ENCODE measurements at places on chromosomes 13 and 19. TPM values are rescaled to one million over a fixed set of nuclear protein-coding genes. Genes with fewer than 3 reads are reported as not detected.

GPR108 gene
- 59.9 TPM for total RNA-seq

CYP4F8 gene
- total RNA-seq, result not detected

SIGLEC5 gene
- total RNA-seq, result 0.12 TPM

ZNF610 gene
- 0.64 TPM for total RNA-seq

TPRX2 gene
- not detected for total RNA-seq

ZNF837 gene
- total RNA-seq, result 1.9 TPM

- no peak for DNase-seq
Observed at GRCh38 chr13:96844195-96844594, 150.1 kb downstream of the OXGR1 start.

DNA sequence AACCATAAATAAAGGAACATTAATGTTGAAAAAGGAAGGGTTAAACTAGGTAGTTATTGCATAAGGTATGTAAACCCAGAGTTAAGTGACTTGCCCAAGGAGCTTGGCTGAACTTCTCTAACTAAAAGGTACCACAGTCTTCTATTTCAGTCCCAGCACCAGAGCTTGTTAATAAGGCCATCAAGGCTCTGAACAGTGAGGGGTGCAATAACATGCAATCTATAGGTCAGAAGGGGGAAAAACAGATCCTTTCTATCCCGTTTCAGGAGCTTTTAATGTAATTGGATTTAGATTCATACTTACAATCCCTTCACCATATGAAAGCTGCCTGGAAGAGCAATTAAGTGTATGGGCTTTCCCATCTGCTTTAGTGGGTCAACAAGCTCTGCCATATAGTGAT, 441.5 kb upstream of the SPRY2 start:
- no peak for DNase-seq

DNA sequence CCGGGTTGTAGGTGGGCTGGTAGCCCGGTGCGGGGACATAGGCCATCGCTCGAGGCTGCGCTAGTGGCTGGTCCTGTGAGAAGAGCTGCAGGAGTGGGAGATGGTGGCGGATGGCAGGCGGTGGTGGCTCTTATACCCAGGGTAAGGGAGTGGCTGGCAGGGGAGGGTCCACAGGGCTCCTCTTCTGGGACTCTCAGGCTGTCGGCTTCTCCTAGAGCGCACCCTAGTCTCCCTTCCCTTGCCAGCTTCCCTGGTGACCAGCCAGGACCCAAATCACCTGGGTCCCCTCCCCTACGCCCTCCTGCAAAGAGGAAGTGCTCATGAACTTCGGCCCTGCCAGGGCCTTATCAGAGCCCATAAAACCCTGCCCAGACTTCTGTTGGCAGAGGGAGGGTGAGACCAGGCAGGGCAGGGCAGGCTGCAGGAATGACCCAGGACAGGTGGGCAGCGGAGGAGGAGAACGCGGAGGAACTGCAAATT, at the start of gene LGALS4:
LGALS4 (minus strand) TSS at position 105 of the 480 bp plus-strand sequence; CDS start at position 46, 59 bp downstream.
- DNase-seq, result no peak

DNA sequence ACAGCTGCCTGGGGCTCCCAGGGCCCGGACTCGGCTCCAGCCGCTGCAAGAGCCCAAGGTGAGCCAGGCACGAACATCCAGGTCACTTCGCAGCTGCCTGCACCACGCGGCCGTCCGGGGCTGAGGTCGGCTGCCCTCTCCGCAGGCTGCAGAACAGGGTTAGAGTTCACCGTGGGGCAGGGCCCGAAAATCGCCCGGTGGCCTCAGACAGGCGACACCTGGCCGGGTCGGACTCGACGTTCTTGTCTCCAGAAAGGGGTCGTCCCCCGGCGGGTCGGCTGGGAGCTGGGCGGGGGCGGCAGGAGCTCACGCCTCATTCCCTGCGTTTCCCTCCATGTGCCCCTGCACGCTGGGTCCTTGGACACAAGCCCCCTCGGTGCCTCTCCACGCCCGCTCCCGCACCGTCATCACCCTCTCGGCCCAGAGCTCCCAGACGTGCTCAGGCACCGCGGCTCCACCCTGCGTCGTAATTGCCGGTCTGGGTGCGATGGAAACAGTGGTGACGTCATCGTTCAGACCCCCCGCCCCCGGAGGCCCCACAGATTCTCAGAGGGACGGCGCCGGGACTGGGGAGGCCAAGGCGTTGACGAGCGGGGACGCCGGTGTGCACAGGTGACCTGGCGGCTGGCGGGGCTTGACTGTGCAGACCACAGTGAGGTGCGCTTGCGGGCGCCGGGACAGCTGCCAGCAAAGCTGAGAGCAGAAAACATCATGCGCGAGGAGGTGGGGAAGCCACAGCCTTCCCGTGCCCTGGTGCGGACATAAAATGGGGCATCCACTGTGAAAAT, 4.0 kb upstream of the GRIN3B start:
- DNase-seq, result peak; percentile 75

DNA sequence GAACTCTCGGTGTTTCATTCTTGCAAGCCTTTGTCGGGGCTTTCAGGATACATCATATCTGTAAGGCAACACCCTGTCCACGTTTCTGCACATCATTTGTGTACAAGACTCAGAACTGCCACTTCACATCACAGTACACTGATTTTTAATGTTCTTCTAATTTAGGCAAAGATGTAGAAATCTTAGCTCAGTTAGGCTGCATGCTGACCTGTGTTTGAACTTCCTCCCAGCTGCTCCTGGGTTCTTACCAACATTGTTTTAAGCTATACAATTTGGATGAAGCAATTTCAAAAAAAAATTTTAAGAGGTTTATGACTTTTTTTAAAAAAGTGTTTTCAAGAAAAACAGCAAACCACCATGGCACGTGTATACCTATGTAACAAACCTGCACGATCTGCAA, 1047.9 kb upstream of the SLC10A2 start:
- DNase-seq, result no peak

DNA sequence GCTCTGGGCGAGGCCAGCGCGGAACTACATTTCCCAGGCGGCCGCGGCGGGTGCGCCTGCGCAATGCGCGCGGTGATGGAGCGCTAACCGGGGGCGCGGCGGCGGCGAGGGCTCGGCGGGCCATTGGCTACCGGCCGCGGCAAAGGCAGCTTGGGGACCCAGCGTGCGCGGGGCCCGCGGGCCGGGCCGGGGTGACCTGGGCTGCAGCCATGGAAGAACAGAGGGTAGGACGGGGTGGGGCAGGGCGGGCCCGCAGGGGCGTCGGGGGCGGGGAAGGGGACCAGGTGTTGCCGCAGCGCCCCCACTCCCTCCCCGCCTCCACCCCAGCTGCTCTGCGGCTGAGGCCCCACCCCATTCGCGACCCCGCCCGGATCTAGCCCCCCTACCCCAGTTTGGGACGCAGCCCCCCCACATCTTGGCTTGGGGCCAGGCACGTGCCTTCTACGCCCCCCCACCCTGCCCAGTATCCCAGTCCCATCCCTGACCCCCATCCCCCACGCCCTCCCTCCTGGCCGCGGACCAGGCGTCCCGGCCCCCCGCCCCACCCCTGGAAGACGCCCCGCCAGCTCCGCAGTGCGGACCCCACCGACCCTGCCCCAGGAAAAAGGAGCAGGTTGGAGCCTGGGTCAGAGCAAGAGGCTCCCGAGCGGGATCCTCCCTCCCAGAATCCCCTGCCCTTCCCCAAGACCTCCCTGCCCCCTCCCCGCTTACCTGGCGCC, at the start of gene FSD1:
FSD1 (plus strand) TSS at position 61 of the 719 bp plus-strand sequence; CDS start at position 210, 149 bp downstream.
- DNase-seq, result peak; percentile 79

DNA sequence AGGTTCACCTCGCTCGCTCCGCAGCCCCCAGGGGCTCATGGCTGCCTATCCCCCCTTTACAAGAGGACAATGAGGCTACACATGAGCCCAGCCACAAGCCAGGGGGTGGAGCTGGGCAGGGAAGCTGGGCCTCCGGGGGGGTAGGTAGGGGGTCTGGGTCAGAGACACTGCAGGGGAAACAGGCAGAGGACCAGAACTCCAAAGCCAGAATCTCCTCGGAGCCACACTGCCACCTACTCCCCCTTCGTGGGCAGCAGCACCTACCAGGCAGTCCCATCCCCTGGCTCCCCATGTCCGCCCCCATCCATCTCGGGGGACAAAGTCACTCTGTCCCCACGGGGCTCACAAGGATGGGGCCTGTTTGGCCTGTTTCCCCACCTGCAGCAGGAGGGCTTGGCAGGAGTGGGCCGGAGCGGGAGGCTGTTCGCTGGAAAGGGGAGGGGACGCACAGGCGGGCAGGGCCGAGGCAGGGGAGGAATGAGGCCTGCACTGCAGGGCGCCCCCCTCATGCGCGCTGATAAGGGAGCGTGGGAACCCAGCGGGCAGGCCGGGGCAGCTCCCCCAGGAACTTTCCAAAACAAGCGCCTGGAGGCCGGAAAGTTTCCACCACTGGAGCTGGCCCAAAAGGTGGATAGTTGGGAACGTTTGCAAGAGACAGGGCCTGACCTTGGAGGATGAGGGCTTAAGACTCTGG, 545 bp upstream of the ISYNA1 start:
- no peak for DNase-seq

DNA sequence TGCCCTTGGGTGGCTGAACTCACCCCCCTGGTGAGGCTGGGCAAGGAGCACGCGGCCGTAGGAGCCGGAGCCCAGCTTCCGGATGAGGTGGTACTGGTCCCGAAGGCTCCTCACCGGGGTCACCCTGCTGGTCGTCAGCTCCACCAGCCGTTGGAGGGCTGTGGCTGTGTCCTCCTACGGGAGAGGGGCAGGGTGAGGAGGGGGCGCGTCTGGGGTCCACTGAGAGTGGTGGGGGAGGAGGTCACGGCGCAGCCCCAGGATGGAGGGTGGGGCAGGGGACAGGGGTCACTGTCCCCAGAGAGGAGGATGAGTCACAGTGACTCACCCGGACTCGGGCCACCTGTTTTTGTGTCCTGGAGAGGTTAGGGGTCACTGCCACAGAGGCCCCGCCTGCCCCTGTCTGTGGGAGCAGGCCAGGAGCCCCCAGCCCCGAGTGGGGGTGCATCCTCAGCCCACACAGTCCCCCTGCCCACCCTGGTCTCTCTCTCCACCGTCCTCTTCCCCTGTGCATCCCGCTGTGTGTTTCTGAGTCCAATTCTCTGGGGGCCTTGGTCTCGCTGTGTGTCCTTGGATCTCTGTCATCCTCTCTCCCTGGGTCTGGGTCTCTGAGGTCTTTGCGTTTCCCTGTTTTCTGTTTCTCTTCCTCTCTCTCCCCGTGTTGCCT, 435 bp downstream of the SBK3 start:
- no peak for DNase-seq

- no peak for DNase-seq
Observed at GRCh38 chr13:95067303-95067702, 233.9 kb downstream of the ABCC4 start.

- DNase-seq, result no peak
Observed at GRCh38 chr13:56865416-56865815, 275.3 kb upstream of the PRR20A start.

- no peak for DNase-seq
Observed at GRCh38 chr13:49694446-49694845, 3.2 kb upstream of the EBPL start.

DNA sequence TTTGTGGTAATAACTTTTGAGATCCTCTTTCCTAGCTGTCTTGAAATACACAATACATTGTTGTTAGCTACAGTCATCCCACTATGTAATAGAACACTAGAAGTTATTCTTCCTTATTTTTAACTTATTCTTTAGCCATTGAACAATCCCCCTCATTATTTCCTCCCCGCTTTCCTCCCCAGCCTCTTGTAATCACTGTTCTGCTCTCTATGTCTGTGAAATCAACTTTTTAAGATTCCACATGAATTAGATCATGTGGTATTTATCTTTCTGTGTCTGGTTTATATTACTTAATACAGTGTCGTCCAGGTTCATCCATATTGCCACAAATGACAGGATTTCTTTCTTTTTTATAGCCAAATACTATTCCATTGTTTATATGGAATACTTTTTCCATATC, 72.9 kb downstream of the SLC10A2 start:
- no peak for DNase-seq

GRCh38 chr19:41307090-41307875, 2.7 kb upstream of the CCDC97 start:
- DNase-seq, result peak; percentile 46

- no peak for DNase-seq
Observed at GRCh38 chr19:30744741-30745475, 372.7 kb downstream of the ZNF536 start.

DNA sequence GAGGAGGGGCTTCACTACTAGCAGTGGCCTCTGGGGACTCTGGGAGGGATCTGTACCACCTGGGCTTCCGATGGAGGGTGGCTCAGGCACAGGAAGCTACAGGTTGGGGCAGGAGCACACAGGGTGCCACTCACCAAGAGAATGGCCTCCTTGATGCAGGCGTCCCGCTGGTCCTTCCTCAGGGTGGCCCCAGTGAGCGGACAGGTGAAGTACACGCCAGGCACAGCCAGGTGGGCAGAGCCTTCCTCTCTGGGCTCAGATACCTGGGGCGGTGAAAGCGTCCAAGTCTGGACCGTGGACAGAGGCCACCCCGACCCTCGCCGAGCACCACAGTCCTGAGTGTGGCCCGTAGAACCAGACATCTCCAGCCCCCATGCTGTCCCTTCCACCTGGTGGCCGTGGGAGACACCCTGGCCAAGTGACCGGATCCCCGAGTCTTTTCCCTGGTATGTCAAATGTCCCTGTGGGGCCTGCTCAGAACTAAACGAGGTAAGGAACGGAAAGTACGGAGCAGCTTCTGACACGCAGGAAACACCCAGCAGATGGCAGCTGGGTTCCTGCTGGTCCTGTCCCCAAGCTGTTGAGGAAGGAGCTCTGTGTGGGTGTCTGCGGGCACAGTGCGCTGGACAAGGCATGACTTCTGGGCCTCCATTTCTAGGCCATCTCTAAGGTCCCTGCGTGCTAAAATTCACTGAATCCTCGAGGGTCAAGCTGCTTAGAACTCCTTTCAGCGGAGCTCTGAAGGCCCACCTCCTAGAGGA, 5.2 kb downstream of the UBXN6 start:
- no peak for DNase-seq

DNA sequence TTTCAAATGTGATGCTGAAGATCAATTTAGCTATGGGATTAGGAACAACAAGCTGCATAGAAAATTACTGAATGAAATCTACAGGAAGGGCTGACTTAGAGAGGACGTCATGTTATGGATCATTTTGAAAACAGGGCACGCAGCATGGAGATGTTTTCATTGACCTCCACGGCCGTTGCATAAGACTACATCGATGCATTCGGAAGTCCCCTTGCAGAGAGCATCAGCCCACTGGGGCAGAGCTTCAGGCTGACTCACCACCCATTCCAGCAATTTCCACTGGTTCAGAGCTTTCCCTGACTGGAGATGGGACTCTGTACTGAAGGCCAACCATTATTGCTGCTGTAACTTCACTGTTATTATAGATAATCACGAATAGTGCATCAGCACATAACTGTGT, 305.3 kb downstream of the IRS2 start:
- DNase-seq, result no peak

GRCh38 chr13:76889254-76889653, 3.0 kb upstream of the KCTD12 start:
- DNase-seq, result no peak

Data from activated naive CD4-positive, alpha-beta T cell treated with anti-CD3 and anti-CD28 coated beads for 36 hours (primary cell).